ENCODE measurements at places on chromosomes 2 and 18.

GRCh38 chr2:43169099-43169945, 57.1 kb downstream of the ZFP36L2 start:
- DNase-seq = peak; percentile 93

GRCh38 chr2:39494784-39495251, 57.7 kb upstream of the MAP4K3 start:
- peak; percentile 56 for DNase-seq

DNA sequence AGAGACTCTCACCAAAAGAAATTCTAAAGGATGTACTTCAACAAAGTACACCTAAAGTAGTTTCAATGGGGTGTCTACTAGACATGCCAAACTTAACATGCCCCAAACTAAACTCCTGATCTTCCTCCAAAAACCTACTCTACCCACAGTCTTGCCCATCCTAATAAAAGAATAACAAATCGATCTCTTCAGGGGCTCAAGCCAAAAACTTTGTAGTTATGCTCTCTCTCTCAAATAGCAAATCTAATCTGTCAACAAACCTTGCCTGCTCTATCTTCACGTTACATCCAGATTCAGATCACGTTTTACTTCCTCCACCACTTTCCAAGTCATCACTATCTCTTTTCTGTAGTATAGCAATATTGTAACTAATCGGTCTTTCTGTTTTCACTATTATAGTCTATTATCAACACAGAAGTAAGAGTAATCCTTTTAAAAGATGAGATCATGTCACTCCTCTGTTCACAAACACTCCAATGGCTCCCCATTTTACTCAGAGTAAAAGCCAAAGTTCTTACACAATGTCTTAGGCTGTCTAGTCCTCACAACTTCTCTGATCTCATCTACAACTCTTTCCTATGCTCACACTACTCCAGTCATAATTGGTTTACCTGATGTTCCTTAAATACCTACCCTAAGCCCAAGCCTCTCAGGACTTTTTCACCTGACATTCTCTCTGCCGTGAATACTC, 79.9 kb downstream of the THADA start:
- no peak for DNase-seq

GRCh38 chr2:54103454-54104314, 11.7 kb upstream of the ACYP2 start:
- DNase-seq = peak; percentile 58

DNA sequence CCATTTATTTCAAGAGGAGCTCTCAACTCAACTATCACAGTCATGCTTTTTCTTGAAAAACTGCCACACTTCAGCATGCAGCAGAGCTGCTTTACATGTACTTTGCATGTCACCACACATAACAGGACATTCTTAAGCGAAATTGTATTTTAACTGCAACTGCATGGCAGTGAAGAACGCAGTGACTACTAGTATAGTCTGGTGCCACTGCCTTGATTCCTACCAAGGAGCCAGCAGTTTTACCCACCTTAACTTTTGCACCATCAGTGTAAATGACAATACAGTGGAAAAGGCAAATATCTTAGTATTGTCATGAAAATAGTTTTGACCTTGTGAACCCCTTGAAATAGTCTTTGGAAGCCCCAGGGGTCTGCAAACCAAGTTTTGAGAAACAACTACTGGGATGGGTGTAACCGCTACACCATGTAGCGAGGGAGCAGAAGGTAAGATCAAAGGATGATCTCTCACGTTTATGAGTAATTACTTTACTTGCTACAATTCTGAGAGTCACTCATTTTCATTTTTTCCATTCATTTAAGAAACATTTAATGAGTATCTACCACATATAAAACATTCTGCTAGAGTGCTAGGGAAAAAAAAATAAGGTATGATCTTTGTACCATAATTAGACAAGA, 32.3 kb upstream of the MPP4 start:
- DNase-seq = no peak

DNA sequence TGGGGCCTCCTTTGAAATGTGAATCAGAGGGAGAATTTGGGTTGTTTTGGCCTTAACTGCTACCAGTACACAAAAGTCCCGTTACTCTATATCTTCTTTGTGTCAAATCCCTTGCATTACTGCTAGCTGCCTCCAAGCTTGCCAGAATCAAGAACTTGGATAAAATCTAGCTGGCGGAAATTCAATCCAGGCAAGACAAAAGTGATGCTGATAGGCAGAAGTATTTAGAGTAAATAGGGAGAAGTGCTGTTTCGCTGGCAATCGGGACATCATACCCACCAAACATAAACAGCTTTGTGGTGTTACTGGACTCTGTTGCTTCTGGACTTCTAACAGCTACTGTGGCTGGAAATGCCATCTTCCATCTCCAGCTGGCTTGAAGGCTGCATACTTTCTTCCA, 2.5 kb downstream of the IFIH1 start:
- no peak for DNase-seq

DNA sequence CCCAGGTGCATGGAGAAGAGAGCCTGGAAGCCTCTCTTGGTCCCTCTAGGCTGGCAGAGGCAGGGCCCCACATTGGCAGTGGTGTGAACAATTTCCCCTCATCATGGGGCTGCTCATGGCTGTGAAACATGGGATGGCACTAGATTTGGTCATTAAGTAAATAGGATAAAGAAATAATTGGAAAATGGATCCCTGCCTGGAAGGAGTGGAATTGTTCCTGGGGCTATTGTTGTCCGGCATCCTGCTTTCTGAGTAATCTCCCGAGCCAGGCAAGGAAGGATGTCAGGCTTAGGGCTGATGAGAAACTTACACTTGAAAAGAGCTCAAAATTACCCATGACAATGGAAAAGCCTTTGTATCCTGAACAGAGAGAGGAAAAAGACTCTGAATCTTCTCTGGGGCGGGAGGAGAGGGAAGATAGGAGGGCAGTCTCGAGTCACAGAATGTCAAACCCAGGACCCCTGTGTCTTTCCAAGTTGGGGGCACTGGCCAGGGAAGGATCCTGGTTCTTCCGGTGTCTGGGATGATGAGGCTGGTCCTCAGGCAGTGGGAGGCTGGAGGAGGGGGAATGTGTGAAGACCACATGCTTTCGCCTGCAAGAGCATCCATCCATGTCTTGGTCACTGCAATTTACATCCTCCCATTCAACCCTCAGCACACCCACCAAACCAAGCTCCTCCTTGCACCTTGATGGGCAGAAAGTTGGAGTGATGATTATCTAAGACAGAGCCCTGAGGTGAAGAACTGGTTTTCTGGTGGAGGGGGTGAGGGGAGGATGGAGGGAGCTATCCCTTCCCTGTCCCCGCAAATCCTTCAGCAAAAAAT, 27.1 kb upstream of the STEAP3 start:
- no peak for DNase-seq

- DNase-seq = no peak
Observed at GRCh38 chr2:45169339-45170190, 160.3 kb upstream of the SIX2 start.

DNA sequence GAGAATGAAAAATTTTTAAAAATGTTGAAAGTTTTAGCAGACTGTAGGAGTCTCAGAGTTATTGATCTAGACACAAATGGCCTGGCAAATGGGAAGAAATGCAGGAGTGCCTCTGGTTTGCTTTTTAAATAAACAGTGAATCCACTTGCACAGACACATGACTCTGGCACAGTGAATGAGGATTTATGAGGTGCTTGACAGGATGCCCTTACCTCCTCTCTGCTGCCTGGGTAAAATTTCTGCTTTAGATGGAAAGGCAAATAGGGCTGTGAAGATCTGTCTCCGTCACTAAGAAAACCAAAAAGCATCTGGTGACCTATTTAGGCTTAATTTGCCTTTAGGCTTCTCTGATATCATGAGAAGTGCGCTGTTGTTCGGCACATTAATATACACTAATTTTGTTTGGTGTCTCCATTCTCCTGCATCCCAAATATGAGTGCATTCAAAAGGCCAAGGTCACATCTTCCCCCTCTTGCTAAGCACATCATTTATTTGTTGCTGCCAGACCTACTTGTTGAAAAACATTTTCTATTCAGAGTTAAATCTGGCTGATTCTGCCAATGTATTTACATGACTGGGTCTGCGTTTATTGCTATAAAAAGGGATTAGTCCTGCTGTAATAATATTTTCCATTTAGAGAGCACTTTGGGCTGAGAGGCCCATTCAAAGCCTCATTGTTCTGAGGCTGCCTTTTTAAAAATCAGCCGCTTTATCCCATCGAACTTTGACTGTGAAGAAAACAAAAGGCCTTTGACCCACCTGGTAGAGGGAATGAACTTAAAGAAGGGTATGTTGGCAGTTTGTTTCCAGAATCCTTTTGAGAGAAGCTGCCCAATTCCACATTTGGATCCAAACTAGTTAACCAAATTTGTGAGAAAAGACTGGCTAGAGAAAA, 94.9 kb downstream of the RNF152 start:
- DNase-seq = no peak

- DNase-seq = peak; percentile 17
Observed at GRCh38 chr2:17309741-17310339, 208.4 kb downstream of the RAD51AP2 start.

DNA sequence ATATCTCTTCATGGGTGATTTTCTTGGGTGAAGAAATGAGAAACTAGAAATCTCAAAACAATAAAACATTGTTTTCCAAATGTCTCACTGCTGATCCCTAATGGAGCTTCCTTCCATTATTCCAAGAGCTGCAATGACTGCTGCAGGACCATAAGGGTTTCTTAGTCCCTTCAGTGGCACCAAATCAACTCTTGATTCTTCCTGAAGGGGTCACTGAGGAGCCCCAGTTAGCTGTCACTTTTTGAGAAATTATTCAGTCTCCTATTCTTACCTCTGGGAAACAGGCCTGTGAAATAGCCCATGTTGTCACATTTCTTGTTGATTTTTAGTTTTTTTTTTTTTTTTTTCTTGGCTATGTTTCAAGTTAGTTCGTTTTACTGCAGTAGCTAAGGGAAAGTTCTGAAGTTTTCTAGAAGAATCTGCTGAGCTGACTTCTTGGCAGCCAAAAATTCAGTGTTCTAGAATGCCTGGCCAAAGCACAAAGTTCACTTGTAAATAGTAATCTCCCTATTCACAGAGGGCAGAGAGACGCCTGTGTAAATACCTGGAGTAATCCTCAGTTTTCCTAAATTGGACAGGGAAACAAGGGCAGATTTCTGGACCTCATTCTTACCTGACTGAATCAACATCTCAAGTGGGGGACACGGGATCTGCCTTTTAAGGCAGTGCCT, 480.0 kb downstream of the RIT2 start:
- no peak for DNase-seq

- no peak for DNase-seq
Observed at GRCh38 chr2:147512206-147512605, 332.6 kb upstream of the ACVR2A start.

DNA sequence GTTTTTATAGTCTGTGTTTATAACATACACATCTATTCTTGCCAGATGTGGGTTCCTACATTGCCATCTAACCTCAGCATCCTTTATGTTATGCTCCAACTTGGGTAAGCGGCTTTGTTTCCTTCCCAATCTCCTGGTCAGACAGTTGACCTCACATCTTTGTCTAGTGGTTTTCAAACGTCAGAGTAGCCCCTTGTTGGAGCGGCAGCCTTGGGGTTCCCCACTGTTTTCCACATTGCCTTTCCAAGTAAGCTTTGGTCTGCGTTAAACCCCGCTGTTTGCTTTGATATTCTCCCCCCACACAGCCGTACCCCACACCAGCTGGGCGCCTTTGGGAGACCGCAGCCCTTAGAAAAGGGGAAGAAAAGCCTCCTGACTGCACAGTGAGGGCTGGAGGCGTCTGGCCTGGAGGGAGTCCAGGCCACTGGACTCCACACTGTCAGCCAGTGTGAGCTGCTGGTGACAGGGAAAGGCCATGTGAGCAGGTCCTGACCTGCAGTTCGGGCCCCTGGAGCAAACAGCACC, 83.3 kb downstream of the MALT1 start:
- peak; percentile 15 for DNase-seq

- DNase-seq = no peak
Observed at GRCh38 chr2:170722301-170722700, 7.2 kb downstream of the SP5 start.

DNA sequence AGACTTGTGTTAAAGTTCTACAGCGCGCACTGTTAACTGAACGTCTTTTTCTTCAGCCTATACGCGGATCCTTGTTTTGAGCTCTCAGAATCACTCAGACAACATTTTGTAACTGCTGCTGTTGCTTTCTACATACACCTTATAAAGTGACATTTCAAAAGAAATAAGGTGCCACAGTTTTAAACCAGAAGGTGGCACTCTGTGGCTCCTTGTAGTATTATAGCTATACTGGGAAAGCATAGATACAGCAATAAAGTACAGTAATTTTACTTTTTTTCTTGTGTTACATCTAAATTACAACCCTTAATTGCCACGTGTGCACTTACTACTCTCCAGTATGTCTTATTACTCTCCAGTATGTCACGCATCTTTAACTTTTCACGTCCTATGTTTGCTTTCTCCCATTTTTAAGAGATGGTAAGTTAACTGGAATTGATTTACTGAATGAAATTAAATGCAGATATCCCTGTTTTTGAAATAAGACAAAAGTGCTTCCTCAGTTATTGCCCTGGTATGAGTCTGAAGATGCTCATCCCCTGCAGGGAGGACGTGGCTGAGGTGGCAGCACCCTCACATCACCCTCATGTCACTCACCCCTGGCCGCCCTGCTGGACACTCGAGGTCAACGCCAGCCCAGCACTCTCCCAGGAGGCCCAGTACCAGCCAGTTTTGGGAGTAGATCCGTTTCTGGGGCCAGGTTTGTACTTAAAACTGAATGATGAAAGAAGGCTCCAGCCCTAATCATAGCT, 37.8 kb downstream of the GORASP2 start:
- no peak for DNase-seq

DNA sequence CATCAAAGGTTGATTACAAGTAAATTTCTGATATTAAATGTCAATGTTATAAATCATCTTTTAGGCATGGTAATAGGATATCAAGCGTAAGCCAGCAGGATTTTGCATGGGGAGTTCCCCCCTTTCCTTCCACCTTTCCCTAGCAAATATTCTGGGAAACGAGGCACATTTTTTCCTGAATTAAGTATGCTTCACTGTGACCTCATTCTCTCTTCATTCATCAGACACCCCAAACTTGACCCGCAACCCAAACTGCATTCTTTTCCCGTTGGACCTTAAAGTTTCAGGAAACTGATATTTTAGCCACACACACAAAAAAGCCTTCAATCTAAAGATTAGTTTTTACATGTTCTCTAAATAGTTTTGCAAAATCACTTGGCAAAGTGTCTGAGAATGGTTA, 214.5 kb upstream of the CTAGE1 start:
- DNase-seq = no peak

- no peak for DNase-seq
Observed at GRCh38 chr2:145812165-145812554, 1292.2 kb upstream of the ZEB2 start.

- no peak for DNase-seq
Observed at GRCh38 chr2:239328351-239329191, 72.2 kb downstream of the HDAC4 start.

DNA sequence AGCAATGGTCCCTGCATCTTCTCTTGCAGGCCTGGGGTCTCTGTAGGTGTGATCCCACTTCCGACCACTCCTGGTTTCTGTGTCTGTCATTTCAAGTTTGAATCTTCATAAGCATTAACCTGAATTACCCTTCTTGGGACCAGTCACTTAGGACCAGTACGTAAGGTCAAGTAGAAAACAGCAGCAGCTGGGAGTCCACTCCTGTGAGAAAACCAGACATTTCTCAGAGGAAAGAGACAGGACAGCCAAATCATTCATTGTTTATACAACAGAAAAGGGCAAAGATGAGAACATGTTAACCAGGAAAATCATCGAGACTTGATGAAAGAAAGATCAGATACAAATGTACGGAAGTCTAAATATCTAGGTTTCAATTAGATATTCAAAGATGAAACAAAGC, 163.0 kb downstream of the MREG start:
- DNase-seq = no peak

GRCh38 chr2:60441800-60442199, 111.7 kb downstream of the BCL11A start:
- DNase-seq = no peak

GRCh38 chr18:61569176-61569892, 236.1 kb downstream of the CDH20 start:
- DNase-seq = no peak

All from naive B cell (primary cell).